Body of pancreas (tissue), 4 donors: ENCODE measurements at places on chromosomes 3 and 15. TPM values are rescaled to one million over a fixed set of nuclear protein-coding genes. Genes with fewer than 3 reads are reported as not detected.

GRCh38 chr3:37377670-37378069 is 203.3 kb upstream of the LRRFIP2 start:
- no peak overlapping the region for H3K27ac ChIP-seq
- no peak overlapping the region for H3K4me3 ChIP-seq

DNA sequence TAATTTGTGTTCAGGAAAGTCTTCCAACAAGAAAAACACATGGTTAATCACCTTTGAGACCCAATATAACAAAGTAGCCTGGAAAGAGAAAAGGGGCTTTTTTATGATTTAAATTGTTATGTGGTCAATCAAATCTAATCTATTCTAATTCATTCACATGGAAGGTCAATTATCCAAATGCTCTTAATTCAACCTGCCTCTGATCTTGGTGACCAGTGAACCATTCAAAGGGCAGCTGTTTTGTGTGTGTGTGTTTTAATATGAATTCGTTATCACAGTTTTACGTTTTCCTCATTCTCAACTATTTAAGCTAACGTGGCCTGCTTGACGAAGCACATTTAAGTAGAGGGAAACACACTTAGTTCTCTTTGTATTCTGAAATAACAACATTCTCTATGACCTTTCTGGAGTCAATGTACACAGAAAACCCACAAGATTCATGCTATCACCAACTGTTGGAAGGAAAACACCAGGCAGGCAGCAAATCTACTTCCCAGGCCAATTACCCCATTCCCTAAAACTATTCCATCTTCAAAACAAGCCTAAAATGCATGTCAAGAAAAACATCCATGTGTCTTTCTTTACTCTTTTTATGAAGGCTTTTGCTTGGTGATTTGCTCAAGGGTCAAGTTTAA is 195.4 kb downstream of the SUCLG2 start:
- DNase-seq, result no peak
- no peak overlapping the region for H3K4me3 ChIP-seq
- H3K27me3 ChIP-seq, result no peaks in the 10 kb centered on the region
- no peaks in the 10 kb centered on the region for H3K4me1 ChIP-seq

DNA sequence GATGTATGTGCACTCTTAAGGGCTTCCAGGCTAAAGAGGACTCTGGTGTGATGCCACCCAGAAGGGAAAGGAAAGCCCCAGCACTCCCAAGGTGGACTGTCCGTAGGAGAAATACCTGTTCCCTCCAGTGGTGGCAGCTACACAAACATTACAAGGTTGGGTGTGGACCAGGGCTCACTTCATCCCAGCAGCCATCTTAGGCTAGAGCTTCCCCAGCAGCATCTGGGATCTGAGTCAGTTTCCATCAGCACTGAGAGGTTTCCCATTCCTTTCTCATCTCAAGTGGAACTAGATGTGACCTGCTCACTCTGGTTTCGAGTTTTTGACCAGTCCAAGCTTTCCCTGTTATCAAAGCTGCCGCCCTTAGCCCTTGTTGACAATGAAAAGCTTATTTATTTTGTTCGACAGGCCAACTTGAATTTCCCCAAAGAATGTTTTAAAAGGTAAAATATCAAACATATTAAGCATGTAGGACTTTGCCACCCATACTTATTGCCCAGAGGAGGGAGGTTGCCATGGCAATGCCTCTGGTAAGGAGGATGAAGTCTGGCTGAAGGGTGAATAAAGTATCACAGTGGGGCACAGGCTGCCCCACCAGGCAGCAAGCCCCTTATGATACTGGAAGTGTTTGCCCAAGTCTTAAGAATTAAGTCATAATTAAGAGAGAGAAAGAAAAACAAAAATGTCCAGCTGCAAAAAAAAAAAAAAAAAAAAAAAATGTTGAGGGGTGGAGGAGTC is 28.9 kb downstream of the CLDN18 start:
- H3K4me1 ChIP-seq, result no peaks in the 10 kb centered on the region
- H3K4me3 ChIP-seq, result no peak overlapping the region
- no peaks in the 10 kb centered on the region for H3K36me3 ChIP-seq

- no peak for DNase-seq
- no peaks in the 10 kb centered on the region for H3K36me3 ChIP-seq
- no peaks in the 10 kb centered on the region for H3K4me1 ChIP-seq
- H3K27me3 ChIP-seq, result no peaks in the 10 kb centered on the region
- H3K4me3 ChIP-seq, result no peak overlapping the region
Observed at GRCh38 chr3:118782755-118783202, 251.9 kb downstream of the IGSF11 start.

DNA sequence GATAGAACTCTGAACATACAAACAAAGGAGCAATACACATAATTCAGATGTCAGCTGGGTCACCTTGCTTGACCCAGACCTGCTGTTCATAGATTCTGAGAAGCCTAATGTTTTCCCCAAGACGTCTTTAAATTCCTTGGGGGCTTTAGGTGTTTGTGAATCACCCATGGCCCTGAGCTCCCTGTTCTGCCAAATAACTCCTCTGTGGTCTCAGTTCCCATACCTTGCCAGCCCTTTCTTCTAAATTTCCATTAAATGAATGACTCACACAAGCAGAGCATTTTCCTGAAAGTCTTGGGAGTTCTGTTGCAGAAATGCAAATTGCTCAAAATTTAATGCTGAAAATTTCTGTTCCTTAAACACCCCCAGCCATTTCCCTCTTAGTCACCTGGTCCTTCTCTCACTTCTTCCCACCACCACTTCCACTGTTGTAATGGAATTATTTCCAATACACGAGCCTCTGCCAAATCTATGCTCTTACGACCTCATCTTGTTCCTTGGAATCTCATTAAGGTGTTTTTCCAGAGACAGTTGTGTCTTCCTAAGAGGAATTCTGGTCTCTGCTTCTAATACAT is 33.4 kb upstream of the PSMD6 start:
- no peak overlapping the region for H3K4me3 ChIP-seq
- H3K27ac ChIP-seq, result no peak overlapping the region
- H3K27me3 ChIP-seq, result no peaks in the 10 kb centered on the region

- no peak overlapping the region for H3K4me3 ChIP-seq
- H3K27me3 ChIP-seq, result no peaks in the 10 kb centered on the region
- H3K4me1 ChIP-seq, result peaks cover 45% of the 10 kb centered on the region
- no peaks in the 10 kb centered on the region for H3K36me3 ChIP-seq
- H3K27ac ChIP-seq, result no peak overlapping the region
Observed at GRCh38 chr15:40051616-40052415, 12.8 kb upstream of the SRP14 start.

- no peaks in the 10 kb centered on the region for H3K27me3 ChIP-seq
- DNase-seq, result no peak
- no peak overlapping the region for H3K4me3 ChIP-seq
- peaks cover 21% of the 10 kb centered on the region for H3K4me1 ChIP-seq
Observed at GRCh38 chr15:45026651-45027190, 3.7 kb downstream of the SORD start.

DNA sequence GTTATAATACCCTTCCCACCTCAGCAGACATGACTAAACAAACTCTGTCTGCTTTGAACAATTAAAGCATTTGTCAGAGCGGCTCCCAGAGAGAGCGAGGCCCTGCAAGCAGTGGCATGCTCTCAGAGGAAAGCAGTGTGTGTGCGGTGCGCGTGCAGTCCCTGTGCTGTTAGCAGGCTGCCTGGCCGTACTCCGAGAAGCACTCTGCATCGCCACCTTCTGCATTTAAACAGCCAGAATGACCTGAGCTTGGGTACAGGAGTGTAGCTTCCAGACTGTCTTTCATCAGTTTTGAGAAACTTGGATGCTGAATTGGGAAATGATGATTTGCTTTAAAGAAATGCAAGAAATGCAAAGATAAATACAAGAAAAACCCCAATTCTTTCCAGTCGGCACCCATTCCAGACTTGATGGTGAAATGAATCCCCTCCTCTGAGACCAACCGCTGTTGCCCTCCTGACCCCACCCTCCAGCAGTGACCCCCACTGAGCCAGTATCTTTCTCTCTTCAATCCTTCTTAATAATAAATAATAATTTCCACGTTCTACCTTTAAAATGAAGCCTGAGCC is 113.5 kb downstream of the VGLL4 start:
- no peak overlapping the region for H3K27ac ChIP-seq
- no peaks in the 10 kb centered on the region for H3K27me3 ChIP-seq
- no peak for DNase-seq
- no peaks in the 10 kb centered on the region for H3K4me1 ChIP-seq
- no peaks in the 10 kb centered on the region for H3K36me3 ChIP-seq
- no peak overlapping the region for H3K4me3 ChIP-seq

DNA sequence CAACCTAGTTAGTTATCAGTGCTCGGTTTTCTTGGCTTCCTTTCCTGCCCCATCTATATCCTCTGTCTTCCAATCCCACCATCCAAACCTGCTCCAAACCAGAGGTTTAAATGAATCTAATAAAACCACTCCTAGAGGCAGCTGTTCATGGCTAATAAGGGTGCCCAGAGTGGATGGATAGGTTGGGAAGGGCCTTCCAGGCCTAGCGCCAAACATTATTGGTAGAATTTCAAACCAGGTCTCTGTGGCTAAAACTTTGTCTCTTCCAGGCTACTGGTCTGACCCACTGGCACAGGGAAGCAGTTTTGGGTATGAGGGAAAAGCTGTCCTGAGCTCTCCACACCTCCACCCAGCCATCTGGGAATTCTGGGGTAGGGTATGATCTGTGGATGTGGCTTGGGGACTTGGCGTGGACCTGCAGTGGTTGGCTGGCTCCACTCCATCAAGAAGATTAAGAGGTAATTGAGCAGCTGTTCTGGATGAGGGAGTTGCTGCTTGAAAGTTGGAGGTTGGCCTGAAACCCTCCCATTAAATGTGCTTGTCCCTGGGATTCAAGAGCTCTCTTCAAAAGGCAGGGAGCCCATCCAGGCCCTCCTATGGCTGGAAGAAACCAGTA is 29.3 kb upstream of the INSYN1 start:
- no peak overlapping the region for H3K4me3 ChIP-seq
- H3K27me3 ChIP-seq, result no peaks in the 10 kb centered on the region
- H3K4me1 ChIP-seq, result peaks cover 26% of the 10 kb centered on the region
- no peak overlapping the region for H3K27ac ChIP-seq

- DNase-seq, result no peak
- no peak overlapping the region for H3K4me3 ChIP-seq
- H3K27me3 ChIP-seq, result no peaks in the 10 kb centered on the region
- H3K36me3 ChIP-seq, result no peaks in the 10 kb centered on the region
- H3K27ac ChIP-seq, result no peak overlapping the region
Observed at GRCh38 chr15:63826528-63826927, 7.2 kb downstream of the HERC1 start.

DNA sequence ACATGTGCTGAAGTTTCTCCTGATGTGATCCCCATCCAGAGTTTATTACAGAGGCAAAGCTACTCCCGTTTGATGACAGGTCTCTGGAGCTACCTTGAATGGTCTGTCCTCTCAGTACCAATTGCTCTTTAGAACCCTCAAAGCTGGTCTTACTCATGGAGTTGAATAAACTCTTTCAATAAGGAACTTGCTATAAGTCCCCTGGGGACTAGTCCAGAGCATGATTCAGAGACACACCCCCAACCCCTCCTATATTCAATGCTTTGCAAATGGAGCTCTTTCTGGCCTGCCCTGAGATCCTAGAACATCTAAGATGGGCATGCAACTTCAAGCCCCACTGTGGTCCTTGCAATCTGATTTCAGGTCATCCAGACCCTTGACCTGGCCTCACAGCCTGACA is 23.9 kb upstream of the TPM1 start:
- H3K36me3 ChIP-seq, result no peaks in the 10 kb centered on the region
- DNase-seq, result no peak
- no peak overlapping the region for H3K4me3 ChIP-seq
- H3K27ac ChIP-seq, result no peak overlapping the region
- no peaks in the 10 kb centered on the region for H3K27me3 ChIP-seq

DNA sequence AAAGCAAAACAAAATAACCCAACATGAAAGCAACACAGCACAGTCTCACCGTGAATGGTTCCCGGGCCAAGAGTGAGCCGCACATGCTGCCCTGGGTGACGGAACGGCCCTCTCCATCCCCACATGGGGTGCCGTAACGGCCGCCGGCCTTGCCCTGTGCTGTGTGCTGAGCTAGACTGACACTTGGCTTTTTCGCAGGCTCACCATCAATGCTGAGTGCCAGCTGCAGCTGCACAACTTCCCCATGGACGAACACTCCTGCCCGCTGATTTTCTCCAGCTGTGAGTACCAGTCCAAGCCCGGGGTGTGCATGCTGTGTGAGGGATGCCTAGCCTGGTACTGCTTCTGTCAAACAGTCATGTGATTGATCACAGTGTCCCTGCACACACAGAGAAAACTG is 357.6 kb downstream of the GABRG3 start:
- peaks cover 3% of the 10 kb centered on the region for H3K27me3 ChIP-seq
- H3K4me1 ChIP-seq, result no peaks in the 10 kb centered on the region
- H3K4me3 ChIP-seq, result no peak overlapping the region
- H3K27ac ChIP-seq, result no peak overlapping the region
- H3K36me3 ChIP-seq, result no peaks in the 10 kb centered on the region

- no peak for DNase-seq
- no peaks in the 10 kb centered on the region for H3K27me3 ChIP-seq
- H3K4me1 ChIP-seq, result no peaks in the 10 kb centered on the region
- no peak overlapping the region for H3K4me3 ChIP-seq
- H3K36me3 ChIP-seq, result no peaks in the 10 kb centered on the region
- no peak overlapping the region for H3K27ac ChIP-seq
Observed at GRCh38 chr15:71105444-71105843, 9.8 kb upstream of the THSD4 start.

- H3K27ac ChIP-seq, result peak overlapping the region; percentile 27
- no peak for DNase-seq
- no peak overlapping the region for H3K4me3 ChIP-seq
- H3K4me1 ChIP-seq, result peaks cover 23% of the 10 kb centered on the region
Observed at GRCh38 chr3:30648670-30649357, 42.4 kb downstream of the TGFBR2 start.

DNA sequence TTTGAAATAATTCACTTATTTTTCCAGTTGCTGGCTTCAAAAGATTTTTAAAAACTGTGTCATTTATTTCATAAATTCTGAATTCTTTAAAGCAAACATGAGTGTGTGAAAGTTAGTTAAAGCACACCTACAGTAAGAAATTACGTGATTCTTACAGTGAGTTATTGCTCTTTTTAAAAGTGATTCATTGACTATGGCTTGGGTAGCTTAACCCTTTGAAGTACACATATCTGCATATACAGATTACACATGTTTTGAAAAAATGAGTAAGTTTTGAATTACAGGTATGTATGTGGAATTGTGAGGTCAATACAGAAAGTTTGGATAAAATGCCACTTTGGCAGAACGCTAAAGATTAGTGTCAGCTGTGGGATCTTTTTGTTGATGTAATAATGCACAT is 64.5 kb upstream of the MBNL1 start:
- peaks cover 9% of the 10 kb centered on the region for H3K4me1 ChIP-seq
- DNase-seq, result no peak
- no peaks in the 10 kb centered on the region for H3K27me3 ChIP-seq
- H3K4me3 ChIP-seq, result no peak overlapping the region

GRCh38 chr3:3848923-3849275 is 49.7 kb downstream of the LRRN1 start:
- no peak overlapping the region for H3K4me3 ChIP-seq
- DNase-seq, result no peak
- H3K27ac ChIP-seq, result no peak overlapping the region
- H3K36me3 ChIP-seq, result no peaks in the 10 kb centered on the region
- H3K4me1 ChIP-seq, result peaks cover 9% of the 10 kb centered on the region
- H3K27me3 ChIP-seq, result no peaks in the 10 kb centered on the region

ATOSA gene
- total RNA-seq, result 63.6 TPM

TMC3 gene
- total RNA-seq, result 0.33 TPM

HRH1 gene
- total RNA-seq, result 0.66 TPM

SERINC4 gene
- total RNA-seq, result not detected

EPHB1 gene
- total RNA-seq, result 1.3 TPM

FOXB1 gene
- not detected for total RNA-seq

GP5 gene
- total RNA-seq, result not detected

C3orf20 gene
- total RNA-seq, result not detected

CCDC39 gene
- total RNA-seq, result 0.26 TPM
